NCI-H1105 (cell line): ENCODE measurements at places on chromosomes 16 and 17.

DNA sequence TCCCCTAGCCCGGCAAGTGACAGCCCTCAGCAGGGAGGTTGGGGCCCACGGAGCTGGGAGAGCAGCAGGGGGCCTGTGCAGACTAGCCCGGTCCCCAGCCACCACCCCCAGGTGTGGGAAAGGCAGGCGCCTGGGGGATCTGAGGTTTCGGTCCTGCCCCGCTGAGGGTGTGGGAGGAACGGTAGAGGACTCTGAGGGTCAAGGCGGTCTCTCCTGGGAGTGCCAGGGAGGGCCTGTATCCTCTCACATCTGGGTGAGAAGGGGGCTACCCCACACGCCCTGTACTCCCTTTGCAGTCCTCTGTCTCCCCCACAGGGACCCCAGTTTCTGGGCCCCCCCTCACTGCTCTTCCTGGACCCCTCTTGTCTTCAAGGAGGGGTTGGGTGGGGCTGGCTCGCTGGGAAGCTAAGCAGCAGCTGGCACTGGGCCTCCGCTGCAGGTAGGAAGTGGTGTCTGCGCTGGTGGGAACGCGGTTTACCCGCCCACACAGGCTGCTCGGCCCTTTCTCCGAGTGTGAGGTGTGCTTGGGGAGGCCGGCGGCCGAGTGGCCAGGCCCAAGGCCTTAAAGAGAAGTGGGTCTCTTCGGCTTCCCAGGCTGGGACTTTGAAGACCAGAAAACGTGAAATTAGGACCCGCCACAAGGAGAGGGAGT is 15.4 kb downstream of the CD7 start:
- DNase-seq: no peak

- DNase-seq: no peak
Measured at GRCh38 chr16:3525951-3526350, 25.1 kb downstream of the CLUAP1 start.

DNA sequence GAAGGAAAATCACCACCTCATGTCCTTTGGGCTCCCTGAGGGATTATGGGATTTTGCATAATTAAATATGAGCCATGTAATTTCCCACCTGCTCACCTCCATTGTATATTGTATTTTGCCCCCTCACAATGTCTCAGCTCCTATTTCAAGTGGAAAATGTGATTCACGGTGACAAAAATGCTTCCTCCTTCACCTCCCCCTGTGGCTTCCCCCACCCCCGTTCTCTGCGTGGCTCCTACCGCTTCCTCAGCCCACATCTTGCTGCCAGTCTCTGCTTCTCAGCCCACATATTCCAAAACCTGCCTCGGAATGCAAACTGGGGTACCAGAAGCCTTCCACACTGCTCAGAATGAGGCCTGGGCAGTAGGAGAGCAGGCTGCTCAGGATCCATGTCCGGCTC is 394.5 kb upstream of the C16orf82 start:
- DNase-seq: no peak

DNA sequence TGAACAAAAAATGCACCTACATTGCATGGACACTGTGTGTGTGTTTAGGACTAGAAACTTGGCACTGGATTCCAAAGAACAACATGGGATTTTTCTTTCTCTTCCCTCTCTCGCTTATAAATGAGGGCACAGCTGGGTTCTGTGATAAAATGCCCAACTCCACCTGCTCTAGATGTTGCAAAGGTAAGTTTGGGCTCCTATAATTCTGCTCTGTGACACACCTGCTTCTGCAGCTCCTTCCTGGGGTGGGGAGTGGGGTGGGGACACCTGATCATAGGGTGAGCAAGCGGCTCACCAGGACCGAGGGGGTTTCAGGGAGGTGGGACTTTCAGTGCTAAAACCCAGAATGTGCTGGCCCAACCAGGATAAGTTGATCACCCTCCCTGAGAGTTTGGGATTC is 104.3 kb downstream of the AXIN2 start:
- no peak for DNase-seq

GRCh38 chr16:23679274-23679985 is 741 bp downstream of the PLK1 start:
- peak; percentile 26 for DNase-seq

- DNase-seq: no peak
Measured at GRCh38 chr16:72226136-72226535, 54.2 kb upstream of the PMFBP1 start.

DNA sequence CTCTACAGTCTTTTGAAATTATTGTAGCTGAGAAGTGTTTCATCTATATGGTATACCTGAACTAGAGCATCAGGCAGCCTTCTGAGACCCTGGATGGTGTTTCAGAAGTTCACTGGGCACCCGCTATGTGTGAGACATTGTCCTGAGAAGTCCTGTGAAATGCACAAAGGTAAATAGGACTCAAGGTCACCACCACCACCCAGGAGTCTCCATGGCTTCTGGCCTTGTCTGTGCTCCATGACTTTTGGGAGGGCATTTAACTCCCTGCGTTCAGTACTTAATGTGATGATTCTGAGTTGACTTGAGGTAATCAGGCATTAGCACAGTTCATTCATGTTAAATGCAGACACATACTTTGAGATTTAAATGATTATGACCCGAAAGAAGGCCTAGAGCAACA is 1.1 kb downstream of the MLYCD start:
- no peak for DNase-seq

DNA sequence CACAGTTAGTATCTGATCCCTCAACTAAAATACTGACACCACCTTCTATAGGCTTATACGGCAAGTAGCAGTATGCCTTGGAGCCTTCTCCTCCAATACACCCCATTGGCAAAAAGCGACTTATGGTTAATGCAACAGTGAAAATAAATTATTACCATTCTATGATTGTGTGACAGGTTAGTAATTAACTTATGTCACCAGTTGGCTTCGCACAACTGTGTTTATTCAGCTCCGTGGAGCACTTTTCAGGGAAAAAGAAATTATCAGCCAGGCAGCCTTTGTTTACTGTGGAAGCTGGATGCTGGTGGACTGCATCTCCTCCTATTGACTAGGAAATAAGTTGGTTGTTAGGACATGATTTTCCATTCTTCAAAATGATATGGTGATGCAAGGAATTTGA is 833.8 kb upstream of the RBFOX1 start:
- no peak for DNase-seq

DNA sequence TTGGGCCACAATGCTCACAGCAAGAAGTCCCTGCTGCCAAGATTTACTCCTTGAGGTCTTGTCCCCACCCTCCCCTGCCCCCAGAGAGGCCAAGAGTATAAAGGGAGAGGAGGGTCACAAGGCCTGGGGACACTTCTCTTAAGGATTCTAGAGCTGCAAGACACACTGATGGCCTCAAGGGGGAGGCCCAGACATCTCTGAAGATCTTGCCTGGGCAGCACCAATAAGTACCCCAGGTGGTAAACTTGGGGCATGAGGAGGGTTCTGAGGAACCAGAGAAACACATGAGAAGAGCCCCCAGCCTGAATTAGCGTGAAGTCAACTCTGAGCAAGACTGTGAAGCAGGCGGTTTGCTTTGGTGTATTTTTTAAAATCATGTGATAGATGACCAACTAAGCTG is 26.8 kb upstream of the MTMR4 start:
- no peak for DNase-seq

DNA sequence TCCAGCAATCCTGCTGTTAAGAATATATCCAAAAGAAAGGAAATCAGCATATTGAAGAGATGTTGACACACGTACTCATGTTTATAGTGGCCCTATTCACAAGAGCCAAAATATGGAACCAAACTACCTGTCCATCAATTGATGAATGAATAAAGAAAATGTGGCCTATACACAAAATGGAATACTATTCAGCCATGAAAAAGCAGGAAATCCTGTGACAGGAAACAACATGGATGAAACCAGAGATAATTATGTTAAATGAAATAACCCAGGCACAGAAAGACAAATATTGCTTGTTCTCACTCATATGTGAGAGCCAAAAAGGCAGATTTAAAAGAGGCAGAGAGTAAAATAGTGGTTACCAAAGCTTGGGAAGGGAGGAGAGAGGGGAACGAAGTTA is 127.1 kb downstream of the KCNJ2 start:
- no peak for DNase-seq

- no peak for DNase-seq
Measured at GRCh38 chr17:6457688-6458459, 13.6 kb downstream of the PIMREG start.

DNA sequence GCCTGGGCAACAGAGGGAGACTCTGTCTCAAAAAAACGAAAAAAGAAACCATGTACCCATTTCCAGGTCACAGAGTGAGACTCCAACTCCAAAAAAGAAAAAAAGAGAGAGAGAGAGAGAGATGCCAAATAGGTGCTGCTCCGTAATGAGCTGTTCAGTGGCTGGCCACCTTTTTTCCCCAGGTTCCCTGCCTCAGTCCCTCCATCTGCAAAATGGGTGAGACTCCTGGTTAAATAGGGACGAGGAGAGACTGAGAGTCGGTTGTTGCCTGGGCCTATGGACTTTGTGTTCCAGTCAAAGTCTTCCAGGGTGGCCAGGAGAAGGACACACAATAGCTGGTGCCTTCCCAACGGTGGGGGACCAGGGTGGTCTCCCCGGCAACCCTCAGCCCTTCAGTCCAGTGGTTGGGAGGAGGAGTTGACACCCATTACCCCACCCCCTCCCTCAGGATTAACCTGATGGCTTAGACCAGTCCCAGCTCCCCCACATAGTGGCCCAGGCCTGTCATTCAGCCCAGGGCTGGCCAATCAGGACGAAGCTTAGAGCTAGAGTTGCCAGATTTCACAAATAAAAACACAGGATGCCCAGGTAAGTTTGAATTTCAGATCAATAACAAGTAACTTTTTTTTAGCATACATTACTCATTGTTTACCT is 258.2 kb downstream of the PARN start:
- DNase-seq: no peak

DNA sequence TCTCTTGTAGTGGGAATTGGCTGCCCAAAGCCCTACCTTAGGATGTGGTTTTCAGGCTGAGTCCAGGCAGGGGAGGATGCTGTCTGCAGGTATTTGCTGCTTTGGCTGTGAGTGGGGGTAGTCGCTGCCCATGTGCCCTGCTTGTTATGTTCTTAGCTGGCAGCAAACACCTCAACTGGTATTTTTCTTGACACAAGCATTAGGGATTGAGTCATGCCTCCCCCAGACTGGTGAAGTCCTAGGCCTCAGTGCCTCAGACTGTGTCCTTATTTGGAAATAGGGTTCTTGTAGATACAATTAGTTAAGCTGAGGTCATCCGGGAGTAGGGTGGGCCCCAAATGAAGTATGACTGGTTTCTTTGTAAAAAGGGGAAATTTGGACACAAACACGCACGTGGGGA is 808.3 kb upstream of the EEF2KMT start:
- no peak for DNase-seq

GRCh38 chr16:13961099-13961811 is 41.3 kb downstream of the ERCC4 start:
- DNase-seq: no peak
